AML-193 (cell line): ENCODE measurements at places on chromosomes 1 and 21.

- DNase-seq: no peak
Observed at GRCh38 chr1:94438692-94439276, 20.6 kb downstream of the ABCD3 start.

GRCh38 chr1:75126611-75127101 lies 7.5 kb upstream of the LHX8 start:
- no peak for DNase-seq

- peak; percentile 59 for DNase-seq
Observed at GRCh38 chr1:229856009-229856650, 210.9 kb upstream of the GALNT2 start.

GRCh38 chr1:206770531-206771337 lies at the start of gene IL19:
TSS of gene IL19 (plus strand) at chr1:206770773. CDS start at chr1:206836663, 65,890 bp downstream.
- peak; percentile 77 for DNase-seq

DNA sequence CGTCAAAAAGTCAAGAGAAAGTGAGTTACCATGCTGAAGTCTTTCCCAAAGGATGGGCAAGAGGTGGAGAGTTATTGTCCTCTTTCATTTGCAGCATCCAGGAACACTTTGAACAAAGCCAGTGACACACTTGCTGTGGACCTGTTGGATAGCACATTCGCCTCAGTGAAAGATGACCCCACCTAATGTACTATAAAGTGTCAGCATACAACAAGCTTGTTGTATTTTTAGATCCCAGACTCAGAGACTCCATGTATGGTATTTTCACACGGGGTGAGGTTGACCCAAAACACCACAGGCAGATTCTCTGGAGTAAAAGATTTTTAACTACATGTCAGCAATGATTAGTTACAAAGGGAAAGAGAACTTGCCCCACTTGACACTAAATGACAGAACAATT lies 273.8 kb downstream of the PTBP2 start:
- no peak for DNase-seq

GRCh38 chr1:220922951-220923350 lies 43.7 kb downstream of the HLX start:
- no peak for DNase-seq

GRCh38 chr1:26529405-26529654 lies 231 bp upstream of the RPS6KA1 start:
- no peak for DNase-seq

DNA sequence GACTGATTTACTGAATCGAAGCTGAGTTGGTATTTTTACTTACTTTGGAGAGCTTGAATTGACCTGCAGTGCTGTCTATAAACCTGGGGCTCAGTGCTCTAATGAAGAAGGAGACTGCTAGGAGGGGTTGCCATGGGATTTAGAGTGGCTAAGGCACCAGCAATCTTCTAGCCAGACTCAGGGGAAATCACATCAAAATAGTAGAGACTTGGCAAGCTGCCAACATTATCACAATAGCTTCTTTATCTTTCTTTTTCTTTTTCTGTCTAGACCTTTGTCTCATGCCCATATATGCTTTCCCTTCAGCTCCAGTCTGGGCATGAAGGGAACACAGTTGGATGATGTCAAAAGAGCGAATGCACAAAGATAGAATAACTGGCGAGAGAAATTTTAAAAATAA lies 301.1 kb upstream of the DPYD start:
- no peak for DNase-seq

GRCh38 chr1:208775841-208776240 lies 531.7 kb upstream of the PLXNA2 start:
- no peak for DNase-seq

DNA sequence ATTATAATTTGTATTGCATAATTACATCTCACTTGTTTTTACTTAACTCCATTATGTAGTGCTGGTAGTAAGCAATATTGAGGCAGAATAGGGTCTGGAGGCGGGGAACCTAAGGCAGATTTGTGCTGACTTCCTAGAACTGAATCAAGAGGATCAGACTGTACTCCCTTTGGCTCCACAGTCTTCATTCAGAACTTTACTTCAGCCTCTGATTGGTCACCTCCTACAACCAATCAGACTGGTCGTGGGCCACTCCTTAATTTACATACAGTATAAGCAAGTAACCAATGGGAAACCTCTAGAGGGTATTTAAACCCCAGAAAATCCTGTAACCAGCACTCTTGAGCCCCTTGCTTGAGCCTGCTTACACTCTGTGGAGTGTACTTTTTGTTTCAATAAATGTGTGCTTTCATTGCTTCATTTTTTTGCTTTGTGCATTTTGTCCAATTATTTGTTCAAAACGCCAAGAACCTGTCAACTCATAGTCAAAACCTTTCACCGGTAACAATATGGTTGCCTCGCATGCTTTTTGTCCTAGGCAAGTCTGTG lies 31.6 kb downstream of the ZBTB8OS start:
- DNase-seq: no peak

- no peak for DNase-seq
Observed at GRCh38 chr1:58735586-58735985, 35.7 kb upstream of the MYSM1 start.
